Calu3 (cell line): ENCODE measurements at places on chromosomes 1 and 21. TPM values are rescaled to one million over a fixed set of nuclear protein-coding genes. Genes with fewer than 3 reads are reported as not detected.
A peak's percentile ranks its signal among the peaks of the same experiment; 100 is the strongest.

DNA sequence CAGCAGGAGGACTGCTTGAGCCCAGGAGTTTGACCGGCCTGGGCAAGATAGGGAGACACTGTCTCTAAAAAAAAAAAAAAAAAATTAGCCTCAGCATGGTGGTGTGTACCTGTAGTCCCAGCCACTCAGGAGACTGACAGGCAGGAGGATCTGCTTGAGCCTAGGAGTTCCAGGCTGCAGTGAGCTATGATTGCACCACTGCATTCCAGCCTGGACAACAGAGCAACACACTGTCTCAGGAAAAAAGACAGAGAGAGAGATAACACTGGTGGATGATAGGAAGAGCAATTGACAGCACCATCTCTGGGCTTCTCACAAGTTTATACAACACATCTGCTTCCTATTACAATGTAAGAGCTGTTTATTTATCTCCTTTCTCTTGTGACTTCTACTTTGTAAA is 2.4 kb upstream of the RNU11 start:
- no peak for DNase-seq
- H3K4me1 ChIP-seq: peaks cover 33% of the 10 kb centered on the region
- no peaks in the 10 kb centered on the region for H3K27me3 ChIP-seq
- no peak overlapping the region for H3K27ac ChIP-seq
- no peak overlapping the region for H3K4me3 ChIP-seq
- peaks cover 47% of the 10 kb centered on the region for H3K36me3 ChIP-seq

Gene CFHR1
- not detected in 2 replicates for total RNA-seq

GRCh38 chr1:70892930-70893329 is 154.7 kb downstream of the PTGER3 start:
- no peak for DNase-seq
- no peak overlapping the region for H3K4me3 ChIP-seq
- H3K27me3 ChIP-seq: no peaks in the 10 kb centered on the region
- no peak overlapping the region for H3K27ac ChIP-seq
- H3K36me3 ChIP-seq: no peaks in the 10 kb centered on the region

DNA sequence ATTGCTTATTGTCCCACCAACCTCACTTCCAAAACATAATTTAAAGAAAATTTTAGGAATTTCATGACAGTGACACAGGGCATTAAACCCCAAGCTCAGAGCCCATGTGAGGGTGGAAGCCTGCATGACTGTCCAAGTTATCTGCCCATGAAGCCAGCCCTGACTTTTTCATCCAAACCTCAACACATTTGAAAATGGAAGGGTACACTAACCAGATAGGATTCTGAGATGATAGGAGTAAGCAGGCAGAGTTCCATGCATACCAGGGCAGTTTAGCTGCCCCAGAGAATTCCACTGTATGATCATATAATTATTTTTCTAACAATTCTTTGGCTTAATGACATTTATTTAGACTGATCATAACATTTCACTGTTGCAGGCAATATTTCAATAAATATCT is 986.0 kb downstream of the TTLL7 start:
- no peak for DNase-seq
- no peaks in the 10 kb centered on the region for H3K36me3 ChIP-seq
- peaks cover 8% of the 10 kb centered on the region for H3K27me3 ChIP-seq
- H3K4me3 ChIP-seq: no peak overlapping the region
- H3K27ac ChIP-seq: no peak overlapping the region

GRCh38 chr1:186518822-186519381 is 58.0 kb upstream of the PDC start:
- no peaks in the 10 kb centered on the region for H3K36me3 ChIP-seq
- H3K27me3 ChIP-seq: no peaks in the 10 kb centered on the region
- no peak overlapping the region for H3K4me3 ChIP-seq
- no peak for DNase-seq
- H3K27ac ChIP-seq: peak overlapping the region; percentile 56
- H3K4me1 ChIP-seq: peaks cover 26% of the 10 kb centered on the region

- H3K27ac ChIP-seq: no peak overlapping the region
- peaks cover 35% of the 10 kb centered on the region for H3K4me1 ChIP-seq
- DNase-seq: no peak
- peaks cover 37% of the 10 kb centered on the region for H3K36me3 ChIP-seq
- no peaks in the 10 kb centered on the region for H3K27me3 ChIP-seq
Observed at GRCh38 chr1:150065184-150065871, 2.2 kb upstream of the VPS45 start.

GRCh38 chr1:100649146-100649545 is 70.4 kb upstream of the VCAM1 start:
- no peaks in the 10 kb centered on the region for H3K36me3 ChIP-seq
- DNase-seq: no peak
- H3K4me3 ChIP-seq: no peak overlapping the region
- H3K4me1 ChIP-seq: peaks cover 6% of the 10 kb centered on the region

DNA sequence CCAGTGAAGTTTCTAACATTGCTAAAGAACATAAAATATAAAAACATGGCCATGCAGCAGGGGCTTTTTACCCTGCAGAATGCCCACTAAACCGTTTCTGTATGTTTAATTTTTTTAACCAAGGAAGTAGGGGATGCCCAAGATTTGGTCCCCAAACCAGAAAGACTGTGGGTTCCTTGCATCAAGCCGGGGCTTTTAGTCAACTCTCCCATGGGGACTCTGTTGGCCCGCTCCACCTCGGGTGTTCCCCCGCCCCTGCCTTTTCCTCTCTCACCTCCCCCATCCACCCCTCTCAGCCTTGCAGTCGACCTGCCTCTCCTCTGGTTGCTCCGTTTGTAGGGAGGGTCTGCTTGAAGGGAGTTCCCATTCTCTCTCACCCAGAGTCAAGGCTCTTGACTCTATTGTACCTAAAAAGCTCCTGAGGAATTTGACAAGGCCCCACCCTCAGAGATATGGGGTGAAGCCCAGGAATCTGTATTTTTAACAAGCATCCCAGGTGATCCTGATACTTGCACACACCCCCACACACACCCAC is 117.5 kb downstream of the TOMM20 start:
- peak overlapping the region; percentile 33 for H3K4me3 ChIP-seq
- H3K27ac ChIP-seq: peak overlapping the region; percentile 68
- H3K27me3 ChIP-seq: no peaks in the 10 kb centered on the region
- DNase-seq: no peak
- peaks cover 15% of the 10 kb centered on the region for H3K4me1 ChIP-seq

DNA sequence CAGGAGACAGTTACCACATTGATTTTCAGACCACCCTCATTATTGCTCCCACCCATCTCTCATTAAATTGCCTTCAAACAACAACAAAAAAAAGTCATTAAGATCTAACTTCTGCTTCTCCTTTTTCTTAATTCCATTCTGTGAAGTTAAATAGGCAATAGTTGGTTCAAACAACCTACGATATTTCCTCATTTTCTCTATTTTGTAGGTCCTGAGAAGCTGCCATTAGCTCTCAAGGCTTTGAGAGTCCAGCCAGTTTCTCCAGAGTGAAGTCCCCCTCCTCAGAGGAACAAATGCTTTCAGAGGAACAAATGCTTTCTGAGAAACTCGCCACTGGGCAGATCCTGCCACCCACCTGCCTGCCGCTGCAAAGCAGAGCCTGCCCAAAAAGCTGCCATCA is 125.6 kb downstream of the ETS2 start:
- H3K27me3 ChIP-seq: no peaks in the 10 kb centered on the region
- no peaks in the 10 kb centered on the region for H3K36me3 ChIP-seq
- no peaks in the 10 kb centered on the region for H3K4me1 ChIP-seq
- no peak for DNase-seq
- H3K4me3 ChIP-seq: no peak overlapping the region
